ENCODE measurements at places on chromosomes 1 and 21.

DNA sequence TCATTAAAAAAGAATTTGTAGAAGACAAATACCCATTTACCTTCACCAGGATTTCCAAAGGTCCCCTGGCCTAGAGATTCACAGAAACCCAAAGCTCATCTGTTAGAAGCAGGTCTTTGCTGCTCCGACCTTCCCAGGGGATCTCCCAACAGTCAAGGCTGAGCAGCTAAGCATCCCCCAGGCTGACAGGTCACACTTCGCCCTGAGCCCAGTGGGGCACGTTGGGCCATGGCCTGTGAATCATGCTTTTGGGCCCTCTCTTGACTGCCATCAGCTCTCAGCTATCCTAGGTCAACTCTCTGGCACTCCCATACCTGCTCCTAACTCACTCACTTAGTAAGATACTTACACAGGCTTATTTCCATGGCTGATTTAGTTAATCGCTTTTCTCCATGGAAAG is 157.7 kb downstream of the DSCAM start:
- DNase-seq = no peak

DNA sequence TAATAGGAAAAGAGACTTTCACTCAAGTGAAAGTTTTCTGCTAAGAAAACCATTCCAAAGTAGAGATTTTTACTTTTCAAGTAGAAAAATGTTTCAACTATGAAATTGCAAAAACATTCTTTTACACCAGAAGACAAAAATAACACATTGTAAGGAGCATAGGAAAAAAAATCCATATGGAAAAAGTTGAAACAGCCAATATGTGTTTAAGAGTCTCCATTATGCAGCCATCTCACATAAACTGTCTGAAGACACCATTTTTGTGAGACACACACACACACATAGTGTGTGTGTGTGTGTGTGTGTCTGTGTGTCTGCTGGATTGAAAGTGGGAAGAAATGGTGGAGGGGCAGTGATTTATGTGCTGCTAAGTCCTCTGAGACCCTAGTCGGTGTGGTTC is 162.1 kb downstream of the HHAT start:
- no peak for DNase-seq

GRCh38 chr21:35149698-35150097 is 100.6 kb upstream of the RUNX1 start:
- DNase-seq = no peak

DNA sequence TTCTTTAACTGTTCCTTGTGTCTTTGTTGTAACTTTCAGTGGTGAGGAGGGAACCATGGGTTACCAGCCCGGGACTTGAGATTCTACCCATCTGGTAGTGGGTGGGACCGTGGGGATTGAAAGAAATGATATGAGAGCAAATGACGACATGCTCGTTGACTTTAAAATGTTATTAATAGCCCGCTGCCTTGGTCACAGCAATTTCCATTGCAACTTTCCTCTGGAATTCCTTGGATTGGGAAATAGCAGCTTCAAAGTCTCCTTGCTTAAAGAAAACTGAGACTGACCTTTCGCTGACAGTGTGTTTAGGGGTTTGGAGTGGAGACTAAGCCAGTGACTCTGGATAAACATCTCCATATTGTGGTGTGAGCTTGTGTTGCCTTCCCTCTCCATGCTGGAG is 44.2 kb upstream of the MARK1 start:
- no peak for DNase-seq

DNA sequence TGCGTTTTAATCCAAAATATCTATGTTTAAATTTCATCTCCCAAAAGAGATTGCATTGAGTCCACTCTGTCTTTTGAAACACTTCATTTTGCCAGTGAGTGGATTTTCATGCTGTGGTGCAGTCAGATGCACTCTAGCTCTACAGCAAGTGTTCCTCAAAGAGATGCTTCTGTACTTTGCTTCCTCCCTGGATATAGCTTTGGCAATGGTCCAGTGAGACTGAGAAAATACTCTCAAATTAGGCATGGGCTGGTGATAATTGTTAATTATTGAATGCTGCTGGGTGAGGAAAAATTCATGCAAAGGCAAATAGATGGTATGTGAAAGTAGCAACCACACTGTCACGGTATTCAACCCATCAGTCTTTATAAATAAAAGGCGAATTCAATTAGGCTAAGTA is 396.9 kb downstream of the ADGRL2 start:
- no peak for DNase-seq

DNA sequence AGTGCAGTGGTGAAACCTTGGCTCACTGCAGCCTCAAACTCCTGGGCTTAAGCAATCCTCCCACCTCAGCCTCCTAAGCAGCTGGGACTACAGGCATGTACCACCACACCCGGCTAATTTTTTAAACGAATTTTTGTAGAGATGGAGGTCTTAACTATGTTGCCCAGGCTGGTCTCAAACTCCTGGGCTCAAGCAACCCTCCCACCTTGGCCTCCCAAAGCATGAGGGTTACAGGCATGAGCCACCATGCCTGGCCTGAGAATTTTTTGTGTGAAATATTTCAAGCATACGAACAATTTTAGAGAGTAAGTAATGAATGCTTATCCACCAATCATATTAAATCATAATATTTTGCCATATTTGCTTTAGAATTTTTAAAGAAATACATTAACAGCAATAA is 51.6 kb downstream of the MROH9 start:
- no peak for DNase-seq

DNA sequence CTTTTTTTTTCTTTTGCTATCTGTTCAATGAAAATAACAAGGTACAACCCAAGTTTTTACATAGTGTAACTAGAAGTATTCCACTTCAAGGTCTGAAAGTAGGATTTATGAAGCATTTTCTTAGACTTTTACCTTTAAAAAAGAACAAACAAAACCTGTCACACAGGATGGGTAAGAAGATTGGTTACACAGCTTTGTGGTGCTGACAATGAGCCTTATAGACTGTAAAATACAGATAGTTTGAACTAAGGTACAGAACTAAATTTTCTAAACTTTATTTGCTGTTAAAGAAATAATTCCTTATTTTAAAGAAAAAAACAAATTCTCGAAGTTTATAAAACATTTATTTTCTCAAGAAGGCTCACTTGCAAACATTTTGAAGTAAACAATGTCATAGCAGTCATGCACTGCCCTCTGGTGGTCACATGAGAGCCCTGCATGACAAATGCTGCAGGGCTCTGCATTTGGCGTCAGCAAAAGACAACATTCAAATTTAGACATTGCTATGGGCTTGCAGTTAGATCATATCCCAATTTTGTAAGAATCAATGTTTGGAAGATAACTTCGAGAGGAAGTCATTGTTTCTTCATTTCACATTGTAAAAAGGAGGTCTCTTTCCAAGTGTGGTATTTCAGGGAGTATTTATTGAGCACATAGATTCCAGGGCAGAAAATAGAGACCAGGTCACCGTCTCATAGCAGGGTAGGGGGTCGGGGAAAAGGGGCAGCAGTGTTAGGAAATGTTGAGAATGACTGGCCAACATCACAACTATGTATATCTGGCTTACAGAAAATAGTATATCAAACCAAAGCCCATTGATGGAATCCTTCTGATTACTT is 115.3 kb upstream of the FMN2 start:
- DNase-seq = peak; percentile 53

DNA sequence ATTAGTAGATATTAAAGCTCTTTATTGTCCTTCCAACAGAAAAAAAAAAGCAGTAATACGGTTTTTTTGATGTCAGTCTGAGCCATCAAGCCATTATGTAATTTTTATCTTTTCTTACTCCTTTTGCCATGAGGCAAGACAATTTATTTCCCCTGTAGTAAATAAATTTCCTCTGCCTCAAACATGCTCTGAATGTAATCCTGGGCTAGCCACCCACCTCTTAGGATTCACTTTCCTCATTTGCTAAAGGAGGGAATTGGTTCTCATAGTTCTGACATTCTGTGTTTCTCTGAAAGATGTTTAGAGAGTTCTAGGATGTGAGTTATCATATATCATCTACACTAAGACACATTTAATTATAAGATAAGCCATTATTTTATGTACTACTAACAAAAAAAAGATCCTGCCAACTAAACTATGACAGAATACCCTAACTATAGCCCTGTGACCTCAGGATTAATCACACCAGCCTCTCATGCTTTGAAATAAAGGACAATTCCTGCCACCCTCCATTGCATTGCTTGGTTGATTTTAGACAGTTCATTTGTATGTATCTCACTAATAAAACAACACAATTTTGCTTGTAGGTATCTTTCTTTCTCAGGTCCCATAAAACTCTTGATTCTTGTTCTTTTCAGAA is 34.0 kb upstream of the RAP1A start:
- DNase-seq = no peak

- DNase-seq = peak; percentile 79
These were observed 1.0 kb downstream of the APOBEC4 start for GRCh38 chr1:183652107-183652506.

GRCh38 chr1:154344977-154345837 is 19.9 kb downstream of the ATP8B2 start:
- peak; percentile 70 for DNase-seq

DNA sequence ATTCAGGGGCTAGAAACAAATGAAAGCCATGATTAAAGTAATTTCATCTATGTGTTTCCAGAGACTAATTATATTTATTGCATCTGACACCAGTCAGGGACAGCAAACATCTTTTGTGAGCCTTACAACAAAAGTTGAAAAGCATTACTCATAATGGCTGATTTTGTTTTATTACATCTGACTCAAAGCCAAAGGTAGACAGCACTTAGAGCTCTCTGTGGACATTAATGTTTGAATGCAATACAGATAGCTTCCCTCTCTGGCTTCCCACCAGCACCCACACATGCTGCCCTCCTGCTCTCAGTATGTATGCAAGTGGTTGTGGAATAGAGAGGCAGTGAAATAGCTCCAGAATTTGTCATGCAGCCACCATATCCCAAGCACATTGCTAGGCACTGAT is 198.7 kb downstream of the SETD4 start:
- no peak for DNase-seq

DNA sequence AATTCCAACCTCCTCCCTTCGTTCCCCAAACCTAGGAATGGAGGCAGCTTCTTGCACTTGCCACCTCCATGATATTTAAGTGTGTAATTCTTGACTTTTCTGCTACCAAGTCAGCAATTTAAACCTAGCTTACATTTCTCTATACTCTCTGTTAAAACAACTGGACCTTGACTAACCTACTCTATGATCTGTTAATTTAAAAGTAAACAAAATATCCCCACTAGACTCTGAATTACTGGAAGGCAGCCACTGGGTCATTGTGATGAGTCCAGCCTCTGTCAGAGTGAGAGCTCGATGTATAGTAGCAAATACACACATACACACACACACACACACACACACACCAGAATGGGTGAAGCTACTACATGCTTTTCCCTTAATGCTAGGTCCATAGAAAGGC is 40.0 kb upstream of the DHCR24 start:
- DNase-seq = no peak

Data from activated CD4-positive, alpha-beta T cell treated with anti-CD3 and anti-CD28 coated beads, Interleukin-2, amount 50 U/mL, for 16 hours (primary cell).